ENCODE measurements at places on chromosomes 11 and 22.

GRCh38 chr11:115363426-115363825, 140.8 kb downstream of the CADM1 start:
- DNase-seq, result no peak

DNA sequence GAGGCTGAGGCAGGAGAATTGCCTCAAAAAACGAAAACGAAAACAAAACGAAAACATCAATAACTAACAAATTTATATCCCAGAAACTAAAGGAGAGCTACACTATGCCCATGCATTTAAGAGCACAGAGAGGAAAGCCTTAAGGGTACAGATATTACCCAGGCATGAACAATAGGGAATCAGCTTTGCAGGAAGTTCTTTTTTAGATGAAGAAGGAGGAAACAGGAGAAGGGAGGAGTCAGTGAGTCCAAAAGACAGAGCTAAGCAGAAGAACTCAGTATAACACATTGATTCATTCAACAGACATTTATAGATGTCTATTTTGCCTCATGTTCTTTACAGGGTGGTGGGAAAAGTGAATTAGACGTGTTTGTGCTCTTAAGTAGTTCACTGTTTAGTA, 8.3 kb downstream of the MRPL17 start:
- DNase-seq, result no peak

DNA sequence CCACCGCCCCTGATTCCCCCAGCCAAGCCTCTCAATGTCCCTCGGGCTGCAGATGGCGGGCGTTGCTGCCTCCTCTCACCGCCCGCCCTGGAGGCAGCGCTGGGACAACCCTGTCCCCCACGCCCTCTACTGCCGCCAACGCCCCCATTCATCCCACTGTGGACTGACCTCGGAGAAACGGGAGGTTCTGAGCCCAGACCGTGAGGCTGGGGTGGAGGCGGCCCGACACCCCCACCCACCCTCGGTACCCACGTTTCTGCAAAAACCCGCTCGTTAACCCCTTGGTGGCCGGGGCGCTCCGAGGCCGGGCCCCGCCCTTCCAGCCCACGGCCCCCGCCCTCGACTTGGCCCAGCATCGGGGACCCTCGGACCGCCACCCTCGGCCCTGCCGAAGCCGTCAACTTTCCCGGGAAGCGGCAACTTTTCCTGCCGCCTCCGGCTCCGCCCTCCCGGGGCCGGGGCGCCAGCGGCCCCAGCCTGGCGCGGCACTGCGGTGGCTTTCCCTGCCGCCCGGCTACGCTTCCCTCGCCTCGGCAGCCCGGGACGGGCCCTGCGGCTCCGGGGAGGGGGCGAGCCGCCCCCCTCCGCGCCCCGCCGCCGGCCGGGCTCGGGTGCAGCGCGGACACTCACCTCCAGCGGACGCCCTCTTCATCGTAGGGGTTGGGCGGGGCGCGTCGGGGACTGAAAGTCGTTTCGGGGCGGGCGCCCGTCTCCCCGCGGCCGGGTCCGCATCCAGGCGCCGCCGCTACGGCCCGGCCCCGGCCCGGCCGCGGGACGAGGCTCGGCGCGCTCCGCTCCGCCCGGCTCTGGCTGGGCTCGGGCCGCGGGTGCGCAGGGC, 458 bp downstream of the RTN4R start:
- DNase-seq, result no peak

DNA sequence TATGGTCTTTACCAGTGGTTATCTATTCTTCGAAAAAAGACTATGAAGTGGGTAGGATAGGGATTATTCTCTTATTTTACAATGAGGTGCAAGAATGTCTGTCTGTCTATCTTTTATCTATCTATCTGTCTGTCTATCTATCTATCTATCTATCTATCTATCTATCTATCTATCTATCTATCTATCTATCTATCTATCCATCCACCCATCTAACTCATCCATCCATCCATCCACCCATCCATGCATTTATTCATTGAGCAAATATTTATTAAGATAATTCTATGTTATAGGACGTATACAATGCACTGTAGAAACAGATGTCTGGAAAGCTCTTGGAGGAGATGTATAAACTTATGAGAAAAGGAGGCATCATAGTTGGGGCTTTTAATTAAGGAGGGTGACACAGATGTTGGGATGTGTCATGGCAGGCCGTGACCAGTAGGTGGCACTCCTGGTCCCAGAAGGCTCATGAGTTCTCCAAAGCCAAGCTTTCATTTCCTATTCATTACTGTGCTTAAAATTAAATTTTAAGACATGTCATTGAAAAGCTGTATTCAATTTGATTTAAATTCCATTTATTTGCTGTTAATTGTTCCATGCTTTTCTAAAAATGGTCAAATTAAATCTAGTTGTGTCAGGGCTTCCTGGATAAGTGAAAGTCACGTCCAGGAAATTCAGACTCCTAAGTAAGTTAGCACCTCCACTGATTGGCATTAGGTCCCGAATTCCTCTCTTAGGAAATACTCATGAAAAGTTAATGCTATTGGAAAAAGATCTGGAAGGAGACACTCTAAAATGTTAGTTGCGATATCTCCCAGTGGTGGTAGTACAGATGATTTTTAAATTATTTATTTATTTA, 19.0 kb upstream of the E2F8 start:
- peak; percentile 20 for DNase-seq

GRCh38 chr22:46959369-46959768, 196.9 kb downstream of the TBC1D22A start:
- DNase-seq, result no peak

DNA sequence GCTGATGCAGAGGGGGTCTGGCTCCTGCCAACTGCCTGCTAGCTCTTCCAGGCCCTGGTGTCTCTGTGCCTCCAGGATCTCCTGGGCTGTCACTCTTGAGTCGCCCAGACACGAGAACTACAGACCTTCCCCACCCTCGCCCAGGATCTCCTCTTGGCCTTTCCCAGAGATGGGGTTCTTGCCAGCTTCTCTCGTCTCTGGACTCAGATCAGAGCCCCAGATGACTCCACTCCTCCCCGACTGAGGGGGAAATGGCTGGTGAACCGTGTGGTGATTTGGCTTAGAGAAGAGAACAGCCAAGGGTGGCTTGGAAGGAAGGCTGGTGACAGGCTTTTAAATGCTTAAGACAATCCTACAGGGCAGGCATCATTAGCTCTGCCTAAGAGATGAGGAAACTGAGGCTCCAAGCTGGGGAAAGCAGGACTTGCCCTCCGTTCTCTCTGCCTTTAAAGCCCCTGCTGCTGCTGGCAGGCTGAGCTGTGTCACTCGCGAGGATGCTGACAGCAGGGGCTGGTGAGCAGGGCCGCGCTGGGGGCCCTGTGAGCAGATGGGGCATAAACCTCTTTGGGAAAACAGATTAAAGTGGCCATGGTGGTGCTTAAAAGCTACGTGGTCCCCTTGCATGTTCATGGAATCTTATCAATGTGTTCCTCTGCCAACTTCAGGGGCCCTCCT, 90.3 kb upstream of the THY1 start:
- no peak for DNase-seq

GRCh38 chr11:123976770-123977560, 616 bp downstream of the OR10S1 start:
- no peak for DNase-seq

GRCh38 chr22:50184902-50185374, 775 bp upstream of the TRABD start:
- DNase-seq, result no peak

Data from COR-L47 (cell line).